ENCODE measurements at places on chromosomes 7 and 10.

GRCh38 chr10:29140991-29141390 is 147.9 kb upstream of the LYZL1 start:
- no peak for DNase-seq

DNA sequence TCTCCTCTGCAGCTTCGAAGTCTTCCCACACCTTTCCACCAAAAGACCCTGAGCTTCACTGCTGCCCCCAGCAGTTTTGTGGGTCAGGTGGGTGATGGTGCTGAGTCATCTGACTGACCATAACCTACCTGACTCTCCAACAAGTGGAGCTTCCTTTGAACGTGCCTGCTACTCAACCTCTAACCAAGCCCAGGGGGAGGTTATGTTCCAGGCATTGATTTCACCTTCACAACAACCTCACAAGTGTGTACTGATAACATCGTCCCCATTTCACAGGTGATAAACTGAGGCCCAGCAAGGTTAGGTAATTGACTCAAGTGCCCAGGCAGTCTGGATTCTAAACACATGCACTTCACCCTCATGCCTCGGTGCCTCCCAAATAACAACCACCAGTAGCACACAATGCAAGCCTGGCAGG is 66.7 kb downstream of the DLG5 start:
- no peak for DNase-seq

- DNase-seq: no peak
These were observed 293.3 kb downstream of the ADRA2A start for GRCh38 chr10:111370101-111370500.

GRCh38 chr10:6269953-6270867 is 67.5 kb downstream of the PFKFB3 start:
- peak; percentile 40 for DNase-seq

GRCh38 chr10:108445746-108446145 is 1281.2 kb upstream of the SORCS1 start:
- no peak for DNase-seq

- no peak for DNase-seq
These were observed 14.5 kb downstream of the ITPRIP start for GRCh38 chr10:104323760-104324201.

DNA sequence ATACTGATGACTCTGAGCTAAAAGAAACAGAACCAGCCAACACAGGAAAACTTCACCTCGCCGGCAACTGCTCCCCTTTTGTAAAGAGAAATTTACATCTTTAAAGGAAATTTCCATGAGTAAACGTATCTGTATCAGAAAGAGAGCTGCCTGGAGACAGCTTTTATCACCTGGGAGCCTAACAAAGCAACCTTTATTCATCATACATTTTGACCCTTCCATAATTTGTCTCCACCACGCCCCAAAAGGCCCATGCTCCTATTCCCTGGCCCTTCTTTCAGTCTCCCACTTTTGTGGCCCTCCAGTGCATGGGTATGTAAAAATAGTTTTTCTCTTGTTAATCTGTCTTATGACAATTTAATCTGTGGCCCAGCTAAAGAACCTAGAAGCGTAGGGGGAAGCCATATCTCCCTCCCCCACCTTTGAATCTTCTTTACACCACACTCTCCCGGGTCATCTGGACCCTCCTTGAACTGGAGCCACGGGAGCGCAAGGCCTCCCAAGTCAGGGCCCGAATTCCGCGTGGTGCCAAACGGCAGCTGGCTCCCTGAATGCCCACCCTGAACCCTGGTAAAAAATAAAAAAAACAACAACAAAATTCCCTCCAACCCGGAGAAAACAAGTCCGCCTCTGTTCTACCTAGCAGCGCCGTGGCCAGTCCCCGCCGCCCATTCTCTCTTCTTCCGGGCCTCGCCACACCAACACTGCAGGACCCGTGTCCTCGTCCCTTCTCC is 15.4 kb upstream of the FKBP9 start:
- no peak for DNase-seq

DNA sequence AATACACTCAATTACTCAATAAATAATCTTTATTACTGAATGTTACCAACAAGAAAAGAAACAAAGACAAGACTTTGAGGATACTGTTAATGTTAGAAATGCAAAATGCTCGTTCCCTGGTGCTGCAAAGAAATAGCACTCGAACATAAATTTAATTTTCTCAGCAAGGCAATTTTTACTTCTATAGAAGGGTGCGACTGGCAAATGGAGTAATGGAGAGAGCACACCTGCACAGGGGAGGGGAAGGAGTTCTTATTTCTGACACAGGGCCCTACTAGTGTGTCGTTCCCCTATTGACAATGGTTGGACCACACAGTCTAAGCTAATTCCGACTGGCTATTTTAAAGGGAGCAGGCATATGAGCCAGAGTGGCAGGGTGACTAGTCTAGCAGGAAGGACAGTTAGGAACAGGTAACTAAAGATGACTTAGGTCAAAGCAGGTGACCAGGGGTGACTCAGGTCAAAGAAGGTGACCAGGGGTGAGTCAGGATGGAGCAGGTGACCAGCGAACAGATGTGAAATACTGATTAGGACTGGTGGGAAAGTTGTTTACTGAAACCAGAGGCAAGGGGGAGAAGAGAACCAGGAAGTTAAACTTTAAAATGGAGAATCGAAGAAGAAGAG is 119.1 kb downstream of the RNF32 start:
- no peak for DNase-seq

DNA sequence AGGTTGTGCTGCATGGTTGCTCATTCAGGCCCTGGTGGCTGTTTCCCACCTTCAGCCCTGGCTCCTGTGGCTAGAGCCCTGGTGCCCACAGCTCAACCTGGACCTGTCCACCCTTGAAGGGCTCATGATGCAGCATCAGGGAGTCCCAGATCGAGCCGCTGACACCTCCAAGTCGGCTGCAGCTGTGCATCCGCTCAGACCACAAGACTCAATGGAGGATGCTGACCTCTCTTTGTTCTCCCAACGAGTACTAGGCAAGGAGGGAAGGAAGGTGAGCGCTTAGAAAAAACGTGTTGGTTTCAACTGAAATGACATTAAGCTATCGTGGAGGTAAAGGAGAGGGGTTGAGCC is 9.5 kb upstream of the C10orf95 start:
- DNase-seq: no peak

GRCh38 chr7:101633511-101633910 is 4.4 kb upstream of the MYL10 start:
- no peak for DNase-seq

DNA sequence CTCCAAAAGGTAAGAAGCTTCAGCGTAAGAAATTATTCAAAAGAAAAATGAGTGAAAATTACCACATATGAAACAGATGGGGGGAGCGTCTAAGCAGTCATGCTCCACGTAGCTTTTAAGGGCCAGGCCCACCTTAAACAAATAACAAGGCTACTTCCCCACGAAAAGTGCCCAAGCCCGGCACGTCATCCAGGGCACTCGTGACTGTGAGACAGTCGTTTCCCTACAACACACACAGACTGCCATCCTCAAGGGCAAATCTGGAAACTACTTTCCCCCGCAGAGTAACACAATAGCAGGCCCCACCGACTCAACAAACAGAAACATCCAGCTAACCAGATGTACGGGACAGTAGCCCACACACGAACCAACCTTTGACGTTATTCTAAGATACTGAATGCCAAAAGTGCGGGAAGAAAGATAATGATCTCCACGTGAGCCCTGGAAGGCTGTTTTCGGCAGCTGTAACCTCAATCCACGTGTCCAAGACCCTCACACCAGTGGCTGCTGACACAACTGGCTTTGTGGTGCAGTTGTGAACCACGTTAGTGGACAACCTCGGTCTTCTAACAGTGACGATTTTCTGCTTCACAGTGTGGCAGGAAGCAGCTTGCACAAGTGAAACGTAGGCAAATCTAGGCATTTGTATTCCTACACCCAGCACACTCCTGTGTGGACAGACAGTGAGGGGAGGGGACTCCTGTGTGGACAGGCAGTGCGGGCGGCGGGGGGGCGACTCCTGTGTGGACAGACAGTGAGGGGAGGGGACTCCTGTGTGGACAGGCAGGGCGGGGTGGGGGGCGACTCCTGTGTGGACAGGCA is 251.7 kb downstream of the ZMYND11 start:
- DNase-seq: no peak

DNA sequence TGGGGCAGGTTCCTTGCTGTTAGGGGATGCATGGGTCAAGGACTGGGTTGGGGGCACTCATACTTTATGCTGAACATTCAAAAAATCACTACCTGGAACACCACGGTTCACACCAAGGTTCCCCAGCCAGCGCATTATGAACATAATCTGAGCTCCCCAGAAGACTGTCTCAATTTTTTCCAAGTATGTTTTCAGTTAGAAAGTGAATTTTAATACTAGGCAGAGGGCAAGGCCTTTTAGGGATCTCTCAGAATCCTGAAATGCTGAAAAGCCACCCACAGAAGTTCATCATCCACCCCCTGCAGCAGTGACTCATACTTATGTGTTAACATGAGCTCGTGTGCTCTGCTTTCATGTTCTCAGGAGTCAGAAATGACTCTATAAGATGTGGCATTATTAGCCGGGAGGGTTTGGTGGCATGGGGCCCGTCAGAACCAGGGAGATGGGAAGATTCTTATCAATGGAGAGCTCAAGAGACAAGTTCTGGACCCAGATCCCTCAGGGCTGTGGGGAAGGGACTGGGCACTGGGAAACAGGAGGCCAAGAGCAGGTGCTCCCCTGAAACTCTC is 185.2 kb upstream of the ITGB1 start:
- no peak for DNase-seq

DNA sequence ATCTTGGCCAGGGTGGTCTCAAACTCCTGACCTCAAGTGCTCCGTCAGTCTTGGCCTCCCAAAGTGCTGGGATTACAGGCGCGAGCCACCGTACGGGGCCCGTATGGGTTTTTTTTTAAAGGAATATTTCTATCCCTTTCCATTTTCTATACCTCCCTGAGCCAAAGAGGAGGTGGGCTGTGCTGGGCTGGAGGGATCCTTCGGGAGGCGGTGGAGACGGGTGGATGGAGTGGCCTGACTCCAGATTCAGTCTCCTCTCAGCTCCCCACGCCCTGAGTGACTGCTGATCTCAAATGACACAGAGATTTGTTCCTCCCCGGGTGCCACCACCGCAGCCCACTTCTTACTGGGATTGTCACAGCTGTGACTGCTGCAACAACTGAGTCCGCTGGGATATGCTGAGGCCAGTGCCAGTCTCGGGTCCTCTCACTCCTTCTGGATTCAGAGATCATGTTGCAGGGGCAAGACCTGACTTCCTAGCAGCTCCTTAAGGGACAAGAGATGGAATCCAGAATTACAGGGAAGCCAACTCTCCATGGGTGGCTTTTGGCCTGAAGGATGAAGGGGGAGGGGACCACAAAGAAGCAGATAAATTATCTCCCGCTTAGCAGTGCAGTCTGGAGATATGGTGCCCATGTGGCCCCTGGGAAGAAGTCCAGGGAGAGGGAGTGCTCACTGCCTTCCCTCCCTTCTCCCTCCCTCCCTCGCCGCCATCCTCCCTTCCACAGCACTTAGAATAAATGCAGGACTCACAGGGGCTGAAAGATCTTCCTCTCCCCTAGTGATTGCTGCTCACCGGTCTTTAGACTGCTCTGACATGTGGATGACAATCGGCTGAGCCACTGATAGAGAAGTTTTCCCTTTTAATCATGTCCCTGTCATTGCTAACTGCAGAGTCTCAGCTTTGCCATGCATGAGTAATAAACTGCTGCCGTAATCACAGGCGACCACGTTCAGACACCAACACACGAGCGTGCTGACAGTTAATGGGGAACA is 14.3 kb downstream of the GALNT17 start:
- no peak for DNase-seq

- no peak for DNase-seq
These were observed 1.3 kb upstream of the GRK5 start for GRCh38 chr10:119205894-119206602.

GRCh38 chr7:44396496-44396895 is 71.1 kb upstream of the CAMK2B start:
- no peak for DNase-seq

GRCh38 chr7:98777051-98777450 is 92.8 kb downstream of the TMEM130 start:
- DNase-seq: no peak

DNA sequence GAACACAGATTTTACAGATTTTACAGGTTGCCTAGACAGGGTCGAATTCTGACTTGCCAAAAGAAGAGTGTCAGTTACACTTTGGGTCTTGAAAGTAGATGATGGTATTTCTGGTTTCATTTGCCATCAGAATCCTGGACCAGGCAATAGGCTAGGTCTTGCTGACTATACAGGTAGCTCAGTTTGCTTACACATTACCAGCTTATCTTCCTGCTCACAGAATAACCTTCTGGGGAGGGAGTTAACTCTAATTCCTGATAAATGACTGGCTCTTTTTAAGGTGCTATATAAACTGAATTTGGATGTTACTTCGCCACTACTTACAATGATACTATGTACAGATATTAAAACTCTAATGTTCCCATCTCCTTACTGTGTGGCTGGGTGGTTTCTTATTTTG is 39.8 kb downstream of the GBF1 start:
- no peak for DNase-seq

Measured in stimulated activated CD8-positive, alpha-beta memory T cell treated with anti-CD3 and anti-CD28 coated beads, Interleukin-2, amount 100 ng/mL, for 1 hour (primary cell).